Stimulated activated CD4-positive, alpha-beta T cell treated with anti-CD3 and anti-CD28 coated beads, Interleukin-15, amount 100 ng/mL, for 1 hour (primary cell): ENCODE measurements at places on chromosomes 2 and 18.

DNA sequence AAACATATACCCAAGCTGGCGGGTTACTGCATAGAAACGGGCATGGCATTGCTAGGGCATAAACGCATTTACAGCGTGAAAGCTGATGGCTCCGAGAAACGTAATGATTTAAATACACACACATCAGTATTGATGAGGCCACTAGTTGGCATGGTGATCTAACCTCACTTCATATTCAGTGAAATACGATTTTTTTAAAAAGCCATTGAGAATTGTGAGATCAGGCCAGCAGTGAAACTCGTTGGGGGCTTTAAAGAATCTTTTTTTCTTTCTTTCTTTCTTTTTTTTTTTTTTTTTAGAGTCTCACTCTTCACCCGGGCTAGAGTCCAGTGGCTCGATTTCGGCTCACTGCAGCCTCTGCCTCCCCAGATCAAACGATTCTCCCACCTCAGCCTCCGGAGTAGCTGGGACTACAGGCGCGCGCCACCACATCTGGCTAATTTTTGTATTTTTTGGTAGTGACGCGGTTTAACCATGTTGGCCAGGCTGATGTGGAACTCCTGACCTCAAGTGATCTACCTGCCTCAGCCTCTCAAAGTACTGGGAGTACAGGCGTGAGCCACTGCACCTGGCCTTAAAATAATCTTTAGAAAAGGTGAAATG is 2.4 kb upstream of the SMAD7 start:
- DNase-seq = no peak

DNA sequence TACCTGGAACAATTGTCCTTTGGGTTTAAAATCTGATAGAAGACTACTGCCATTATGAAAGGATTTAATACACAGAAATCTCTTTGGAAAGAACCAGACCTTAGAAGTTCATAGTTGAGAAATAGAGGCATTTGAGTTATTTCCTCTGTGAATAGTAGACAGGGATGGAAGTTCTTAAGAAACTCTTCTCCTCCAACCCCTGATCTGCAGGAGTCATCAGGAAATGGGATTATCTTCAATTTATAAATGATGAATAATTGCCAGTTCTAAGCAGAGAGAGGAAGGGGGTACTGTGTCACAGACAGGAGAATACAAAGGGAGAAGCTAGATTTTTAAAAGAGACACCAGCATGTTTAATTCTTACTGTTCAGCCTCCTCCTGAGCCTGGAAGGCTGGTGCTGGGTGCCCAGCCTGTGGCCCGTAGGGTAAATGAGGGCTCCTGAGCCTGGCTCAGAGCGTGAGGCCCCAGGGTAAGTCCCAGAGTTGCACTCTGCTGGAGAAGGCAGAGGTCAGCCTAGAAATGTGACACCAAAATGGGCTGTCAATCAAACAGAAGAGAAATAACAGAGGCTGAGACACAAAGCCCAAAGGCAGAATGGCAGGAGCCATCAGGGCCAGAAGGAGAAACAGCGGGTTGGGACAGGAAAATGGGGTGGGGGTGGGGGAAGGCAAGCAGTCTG is 58.2 kb upstream of the PKDCC start:
- no peak for DNase-seq

- DNase-seq = no peak
Observed at GRCh38 chr2:149365931-149366583, 35.7 kb downstream of the LYPD6 start.

DNA sequence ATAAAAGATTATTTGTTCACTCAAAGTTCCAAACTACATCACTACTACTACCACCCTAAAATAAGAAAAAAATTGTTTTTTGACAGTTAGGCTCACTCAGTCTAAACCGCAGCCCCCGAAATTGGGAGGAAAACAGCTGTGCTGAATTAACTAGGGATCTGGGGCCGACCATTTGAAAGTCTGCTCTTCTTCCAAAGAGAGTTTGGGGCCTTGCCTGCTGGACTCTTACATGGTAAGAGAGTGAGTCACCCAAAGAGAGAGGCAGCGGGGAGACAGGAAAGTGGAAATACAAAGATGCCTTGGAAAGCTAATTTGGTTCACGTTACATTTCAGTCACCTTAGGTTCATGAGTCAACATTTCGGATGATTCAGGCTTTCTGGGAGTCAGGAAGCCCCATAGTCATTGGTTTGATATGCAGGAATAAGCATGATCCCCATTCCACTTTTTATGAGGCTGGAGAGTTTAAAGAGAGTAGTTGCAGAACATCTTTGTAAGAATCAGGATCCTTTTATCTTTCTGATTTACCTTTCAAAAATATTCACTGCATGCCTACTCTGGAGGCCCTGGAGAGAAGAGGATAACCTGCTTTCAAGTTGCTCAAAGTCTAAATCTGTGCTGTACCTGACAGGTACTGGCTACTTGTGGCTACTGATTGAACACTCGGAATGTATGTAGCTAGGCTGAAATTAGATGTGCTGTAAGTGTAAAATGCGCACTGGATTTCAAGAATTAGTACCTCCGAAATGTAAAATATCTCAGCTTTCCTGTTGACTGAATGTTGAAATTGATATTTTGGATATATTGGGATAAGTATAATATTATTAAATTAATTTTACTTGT is 995 bp upstream of the RTN4 start:
- no peak for DNase-seq

GRCh38 chr2:3610881-3611505 is 16.1 kb downstream of the COLEC11 start:
- DNase-seq = no peak
